T-helper 17 cell (primary cell): ENCODE measurements at places on chromosomes 12 and 14. TPM values are rescaled to one million over a fixed set of nuclear protein-coding genes. Genes with fewer than 3 reads are reported as not detected.

Gene WSB2
- total RNA-seq: 26.9 TPM

Gene B4GALNT1
- not detected for total RNA-seq

Gene ARID2
- total RNA-seq: 63.1 TPM

Gene TAS2R31
- 3.4 TPM for total RNA-seq
